ENCODE measurements at places on chromosomes 5 and 9. TPM values are rescaled to one million over a fixed set of nuclear protein-coding genes. Genes with fewer than 3 reads are reported as not detected.

DNA sequence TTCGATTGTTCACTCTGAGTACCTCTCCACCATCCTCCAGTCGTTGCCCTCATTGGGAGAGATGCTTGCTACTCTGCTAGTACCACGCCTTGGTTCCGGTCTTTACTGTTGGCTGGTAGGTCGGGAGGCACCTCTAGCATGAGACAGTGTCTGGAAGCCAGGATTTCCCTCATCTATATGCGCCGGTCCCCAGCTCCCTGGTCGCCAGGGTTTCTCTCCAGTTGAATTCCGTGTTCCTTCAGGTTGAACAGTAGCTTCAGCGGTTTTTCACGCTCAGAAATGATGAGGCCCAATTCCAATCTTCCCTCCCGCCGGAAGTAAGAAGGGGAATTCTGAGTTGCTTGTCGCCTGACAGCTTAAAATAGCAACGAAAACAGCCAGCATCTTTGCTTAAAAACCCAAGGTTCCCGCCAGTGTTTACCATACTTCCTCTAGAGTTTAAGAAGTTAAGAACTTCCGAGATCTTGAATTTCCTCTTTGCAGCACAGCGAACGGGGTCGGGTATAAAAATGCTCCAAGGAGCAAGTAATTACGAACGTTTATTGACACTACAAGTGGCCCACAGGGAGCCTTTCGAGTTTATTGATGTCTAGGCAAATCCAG lies 1.3 kb upstream of the ST8SIA4 start:
- DNase-seq = no peak

DNA sequence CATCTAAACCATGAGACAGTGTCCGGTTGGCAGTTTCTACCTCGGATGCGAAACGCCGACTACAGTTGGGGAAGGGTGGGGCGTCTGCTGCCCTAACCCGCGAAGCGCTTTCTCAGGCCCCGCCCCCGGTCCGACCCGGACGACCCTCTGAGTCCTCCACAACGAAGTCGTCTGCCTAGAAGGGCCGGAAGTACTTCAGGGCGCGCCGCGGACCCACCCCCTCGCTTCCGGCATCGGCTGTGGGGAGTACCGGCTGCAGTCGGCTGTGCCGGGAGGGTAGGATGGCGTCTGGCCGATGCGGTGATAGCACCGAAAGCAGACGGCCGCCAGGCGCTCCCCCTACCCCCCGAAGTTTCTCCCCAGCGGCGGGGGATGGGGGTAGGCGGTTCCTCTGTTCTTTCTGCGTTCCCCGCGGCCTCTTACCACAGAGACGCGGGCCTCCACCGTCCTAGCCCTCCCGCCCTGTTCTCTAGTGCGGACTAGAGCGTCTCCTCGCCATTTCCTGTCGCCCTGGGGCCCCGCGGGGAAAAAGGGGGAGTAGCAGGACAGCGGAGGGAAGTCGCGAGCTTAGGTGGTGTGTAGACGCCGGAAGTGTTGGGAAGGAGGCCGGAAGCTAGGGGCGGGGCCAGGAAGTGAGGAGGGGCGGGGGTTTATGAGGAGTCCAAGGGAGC lies at the start of gene TRIM41:
Gene TRIM41 (plus strand): TSS at position 224 of the 671 bp plus-strand sequence. CDS start 719 bp downstream, outside the sequence.
- DNase-seq = peak; percentile 98

- DNase-seq = no peak
These were observed 331.9 kb upstream of the GRIA1 start for GRCh38 chr5:153158608-153159007.

DNA sequence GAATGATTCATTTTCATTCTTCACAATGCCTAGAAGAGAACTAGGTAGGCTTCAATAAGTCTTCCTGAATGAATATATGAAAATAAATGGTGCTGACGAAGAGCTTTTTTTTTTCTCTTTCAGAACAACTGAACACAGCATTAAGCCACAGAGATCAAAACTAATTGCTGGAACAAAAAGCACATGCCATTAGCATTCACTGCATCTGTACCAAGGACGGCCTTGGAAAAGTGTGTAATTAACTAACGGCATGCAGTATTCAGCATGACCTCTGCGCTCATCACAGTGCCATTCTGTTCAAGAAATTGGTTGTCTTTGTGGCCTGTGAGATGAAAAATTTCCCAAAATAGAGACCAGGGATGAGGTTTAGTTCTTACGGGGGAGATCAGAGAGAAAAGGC lies 99.3 kb downstream of the NUDT12 start:
- DNase-seq = no peak

- DNase-seq = peak; percentile 93
These were observed 7.0 kb downstream of the ASS1 start for GRCh38 chr9:130451509-130452388.

GRCh38 chr9:123761905-123762605 lies 167.9 kb downstream of the DENND1A start:
- DNase-seq = no peak

GRCh38 chr5:135429301-135430134 lies 17.6 kb downstream of the DCANP1 start:
- no peak for DNase-seq

Gene NUTM2F
- not detected for total RNA-seq

Gene STPG3
- total RNA-seq = not detected

Gene CDH9
- total RNA-seq = not detected

Gene PRRC2B
- total RNA-seq = 256 TPM

Gene CDH6
- not detected for total RNA-seq

Data from endothelial cell of umbilical vein (primary cell).